ENCODE measurements at places on chromosomes 2 and 18.

- DNase-seq: no peak
Observed at GRCh38 chr2:70456585-70457495, 96.8 kb downstream of the TGFA start.

- no peak for DNase-seq
Observed at GRCh38 chr2:168577885-168578284, 121.8 kb downstream of the CERS6 start.

DNA sequence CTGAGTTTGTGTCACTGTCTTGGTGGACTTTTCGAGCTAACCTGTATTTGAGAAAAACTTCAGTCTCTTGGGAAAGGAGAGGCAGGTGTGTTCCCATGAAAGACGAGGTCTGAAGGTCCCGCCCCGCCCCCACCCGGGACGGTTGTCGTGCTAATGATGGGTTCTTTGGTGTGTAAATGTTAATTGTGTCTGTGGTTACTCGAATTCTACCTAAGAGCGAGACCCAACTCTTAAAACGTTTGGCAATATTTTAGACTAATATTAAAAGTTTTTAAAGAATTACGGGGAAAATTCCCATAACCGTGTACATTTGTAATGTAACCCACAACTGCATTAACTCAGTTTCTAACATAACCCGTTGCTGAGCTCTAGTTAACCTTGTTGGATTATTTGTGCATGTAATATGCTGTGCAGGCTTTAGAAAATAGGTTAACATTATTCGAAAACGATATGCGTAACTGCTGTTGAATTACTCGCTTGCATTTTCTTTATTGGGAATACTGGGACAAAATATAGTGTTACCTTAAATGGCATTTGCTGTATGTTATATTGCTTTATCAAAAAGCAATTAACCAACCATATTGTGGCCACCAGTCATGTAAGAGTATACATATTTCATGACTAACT is 833 bp downstream of the EPB41L5 start:
- DNase-seq: no peak

DNA sequence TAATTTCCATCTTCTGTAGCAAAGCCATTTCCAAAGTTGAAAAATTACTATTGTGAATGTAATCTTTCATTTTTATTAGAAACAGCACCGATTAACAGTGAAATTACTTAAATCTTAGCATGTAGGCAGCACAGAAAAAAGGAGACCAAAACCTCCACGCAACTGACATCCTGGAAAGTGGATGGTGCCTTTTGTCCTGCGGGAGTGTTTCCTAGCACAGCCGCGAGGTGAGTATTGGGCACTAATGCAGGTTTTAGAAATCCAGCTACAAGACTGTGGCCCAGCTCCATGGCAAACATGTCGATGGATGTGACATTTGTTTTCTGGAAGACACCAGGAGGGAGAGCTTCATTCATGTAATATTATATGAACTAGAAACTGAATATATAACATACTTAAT is 86.9 kb downstream of the MBP start:
- no peak for DNase-seq

GRCh38 chr2:187422282-187422681 is 25.8 kb downstream of the CALCRL start:
- DNase-seq: no peak

DNA sequence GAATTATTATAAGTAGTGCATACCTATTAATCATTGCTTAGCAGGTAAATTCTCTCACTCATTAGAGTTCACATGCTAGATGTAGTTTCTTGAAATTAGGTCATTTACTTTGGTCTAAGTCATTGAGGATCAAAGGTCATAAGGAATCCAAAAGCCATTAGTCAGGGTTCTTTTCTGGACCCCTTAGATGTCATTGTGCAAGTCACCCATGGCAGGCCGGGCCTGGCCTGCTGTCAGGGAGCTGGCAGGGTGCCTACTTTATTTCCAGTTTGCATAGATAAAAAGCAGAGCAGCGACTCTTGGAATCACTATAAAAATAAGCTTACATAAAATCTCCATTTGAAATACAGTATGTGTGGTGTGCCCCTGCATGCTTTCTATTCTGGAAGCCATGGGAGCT is 91.3 kb downstream of the MEIS1 start:
- DNase-seq: no peak

DNA sequence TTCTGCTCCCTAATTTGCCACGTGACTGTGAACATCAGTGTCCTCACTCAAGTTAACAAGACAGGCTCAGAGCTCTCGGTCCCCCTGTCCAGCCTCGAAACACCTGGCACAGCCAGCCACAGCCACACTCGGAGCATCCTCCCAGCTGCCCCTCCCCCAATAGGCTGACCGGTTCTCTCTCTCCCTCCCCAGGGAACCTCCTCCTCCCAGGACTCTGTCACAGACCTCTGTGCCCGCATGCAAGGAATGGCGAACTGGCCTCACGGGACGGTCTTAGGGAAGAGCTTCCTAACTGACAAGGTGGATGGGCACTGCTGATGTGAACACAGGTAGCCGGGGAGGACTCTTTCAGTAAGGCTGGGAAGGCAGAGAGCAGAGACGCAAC is 18.8 kb downstream of the CYP26B1 start:
- DNase-seq: no peak

DNA sequence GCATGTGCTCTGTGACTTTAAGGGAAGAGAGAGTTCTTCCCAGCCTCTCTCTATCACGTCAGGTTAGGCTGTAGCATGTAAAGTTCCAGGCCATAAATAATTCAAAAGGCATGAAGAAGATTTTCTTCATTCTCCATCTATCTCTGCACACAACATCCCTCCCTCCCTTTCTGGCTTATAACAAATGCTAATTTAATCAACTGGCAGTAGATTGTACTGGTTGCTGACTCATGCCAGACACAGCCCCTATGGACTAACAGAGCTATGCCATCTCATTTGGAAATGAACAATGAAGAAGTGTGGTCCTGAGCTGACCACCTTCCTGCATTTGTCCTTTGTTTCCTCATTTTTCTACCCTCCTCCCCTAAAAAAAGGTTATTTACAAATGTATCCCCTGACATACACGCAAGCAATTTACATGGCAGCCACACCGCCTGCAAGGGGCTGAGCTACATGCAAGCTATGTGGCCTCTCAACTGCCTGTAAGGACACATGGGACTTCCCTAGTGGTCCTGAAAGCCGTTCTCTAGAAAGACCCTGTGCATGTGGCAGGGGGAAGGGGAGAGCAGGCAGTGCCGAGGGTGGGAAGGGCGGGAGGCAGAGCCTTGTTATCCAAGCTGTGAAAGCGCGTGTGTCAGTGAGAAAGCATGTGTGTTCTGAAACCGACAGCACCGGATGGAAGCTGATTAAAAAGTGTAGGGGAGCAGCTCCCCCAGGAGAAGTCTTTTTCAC is 90.9 kb upstream of the KLF7 start:
- no peak for DNase-seq

DNA sequence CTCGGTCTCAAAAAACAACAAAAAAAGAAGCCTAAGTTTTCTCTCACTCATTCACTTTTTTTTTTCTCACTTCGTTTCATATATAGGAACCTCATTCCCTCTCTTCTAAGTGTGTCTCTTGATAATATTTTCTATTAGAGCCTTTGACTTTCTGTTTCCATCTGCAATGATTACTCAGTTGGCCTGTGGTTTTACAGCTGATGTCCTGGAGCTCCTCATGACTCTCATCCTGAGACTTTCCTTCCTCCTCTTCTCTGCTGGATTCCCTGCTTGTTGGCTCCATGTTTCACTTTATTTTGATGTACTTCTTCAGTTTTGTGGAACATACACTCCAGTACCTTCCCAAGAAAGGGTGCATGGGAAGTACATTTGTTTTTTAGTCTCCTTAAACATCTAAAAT is 154.2 kb upstream of the GATA6 start:
- no peak for DNase-seq

- DNase-seq: no peak
Observed at GRCh38 chr2:98390571-98391476, 44.6 kb downstream of the CNGA3 start.

DNA sequence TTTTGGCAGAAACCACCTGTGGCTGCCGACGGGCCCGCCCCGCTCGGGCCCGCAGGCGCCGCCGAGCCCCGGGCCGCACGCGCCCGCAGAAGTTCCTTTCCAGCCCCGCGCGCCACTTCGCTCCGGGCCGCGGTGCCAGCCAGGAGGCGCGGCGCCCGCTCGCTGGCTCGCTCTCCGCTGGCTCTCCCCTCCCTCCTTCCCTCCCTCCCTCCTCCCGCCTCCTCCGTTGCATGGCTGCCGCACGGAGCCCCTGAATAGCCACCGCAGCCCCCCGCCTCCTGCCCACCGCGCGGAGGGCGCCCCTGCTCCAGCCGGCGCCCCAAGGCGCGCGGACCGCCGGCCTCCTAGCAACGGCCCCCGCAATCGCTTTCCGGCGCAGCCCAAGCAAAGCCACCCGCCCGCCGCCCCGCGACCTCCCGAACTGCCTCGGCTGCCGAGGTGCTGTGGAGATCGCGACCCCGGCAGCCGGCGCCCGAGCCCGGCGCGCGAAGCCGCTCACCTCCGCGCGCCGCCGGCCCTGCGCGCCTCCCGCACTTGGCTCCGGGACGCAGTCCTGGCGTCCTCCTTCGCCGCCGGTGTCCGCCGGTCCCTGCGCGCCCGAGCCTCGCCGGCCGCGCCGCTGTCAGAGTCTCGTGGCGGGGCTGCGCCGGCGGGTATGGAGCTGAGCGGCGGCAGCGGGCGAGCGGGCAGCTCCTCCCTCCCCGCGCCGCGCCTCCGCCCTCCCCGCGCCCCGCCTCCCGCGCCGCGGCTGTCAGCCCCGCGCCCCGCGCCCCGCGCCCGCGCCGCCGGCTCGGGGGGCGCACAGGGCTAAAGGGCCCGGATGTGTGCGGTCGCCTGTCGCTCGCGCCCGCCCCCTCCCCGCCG is at the start of gene ZBTB7C:
ZBTB7C (minus strand) TSS at position 657 of the 864 bp plus-strand sequence.
- DNase-seq: no peak

DNA sequence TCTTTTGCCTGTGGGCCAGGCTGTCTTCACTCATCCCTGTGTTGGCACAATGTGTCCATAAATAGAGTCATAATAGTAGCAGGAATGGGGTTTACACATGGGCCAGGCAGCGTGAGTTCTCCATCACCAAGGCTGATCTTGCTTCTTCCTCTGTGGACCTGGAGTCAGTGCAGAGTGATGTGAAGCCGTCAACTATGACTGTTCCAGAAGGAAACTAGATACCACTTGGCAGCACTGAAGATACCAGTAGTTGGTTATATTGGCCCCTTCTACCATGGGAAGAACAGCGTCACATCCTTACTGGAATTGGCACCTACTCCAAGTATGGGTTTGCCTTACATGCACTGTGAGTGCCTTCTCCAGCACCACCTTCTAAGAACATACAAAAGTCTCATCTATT is 30.2 kb downstream of the COPS8 start:
- DNase-seq: no peak

DNA sequence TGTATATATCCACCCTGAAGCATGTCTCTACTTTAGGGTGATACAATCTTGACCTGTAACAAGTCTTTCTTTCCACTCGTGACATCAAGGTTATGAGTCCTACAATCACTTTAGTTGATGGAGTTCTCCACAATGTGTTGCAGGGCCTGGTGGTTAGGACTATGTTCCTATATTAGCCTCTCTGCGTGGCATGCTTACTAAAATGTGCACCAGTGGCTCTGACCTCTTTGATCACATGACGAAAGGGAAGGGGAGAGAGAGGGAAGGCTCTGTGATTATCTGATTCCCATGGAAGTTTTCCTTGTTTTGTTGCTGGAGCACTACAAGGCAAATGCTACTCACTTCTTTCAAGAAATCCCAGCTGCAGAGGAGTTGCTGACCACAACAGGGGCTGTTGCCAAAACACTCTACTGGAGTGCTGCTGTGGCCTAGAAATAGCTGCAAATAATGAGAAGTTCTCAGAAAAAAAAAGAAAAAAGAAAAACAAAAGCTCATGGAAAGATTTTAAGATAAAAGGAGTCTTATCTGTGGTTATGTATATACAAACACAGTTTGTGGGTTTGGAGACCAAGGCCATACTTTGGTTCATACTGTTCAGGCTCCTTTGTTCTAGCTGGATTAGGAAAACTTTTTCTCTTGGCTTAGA is 272.8 kb upstream of the MMADHC start:
- DNase-seq: no peak

DNA sequence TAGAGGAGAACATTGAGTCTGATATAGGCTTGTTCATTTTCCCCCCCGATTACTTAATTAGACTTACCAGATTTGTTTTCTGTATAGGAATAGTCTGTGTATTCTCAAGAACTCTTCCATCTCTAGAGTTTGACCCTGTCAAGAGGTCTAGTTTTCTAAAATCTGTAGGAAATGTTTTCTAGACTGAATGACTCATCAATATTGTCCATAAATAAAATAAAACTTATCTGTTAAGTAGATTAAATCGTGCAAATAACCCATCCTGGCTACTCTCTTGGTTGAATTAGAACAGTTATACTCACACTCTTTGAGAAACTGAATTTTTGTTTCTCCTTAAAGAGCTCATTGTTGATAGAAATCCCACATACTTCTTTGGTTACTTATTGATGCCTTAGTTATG is 299.2 kb upstream of the CWC22 start:
- DNase-seq: no peak

- no peak for DNase-seq
Observed at GRCh38 chr18:3067165-3067661, 54.3 kb upstream of the LPIN2 start.

DNA sequence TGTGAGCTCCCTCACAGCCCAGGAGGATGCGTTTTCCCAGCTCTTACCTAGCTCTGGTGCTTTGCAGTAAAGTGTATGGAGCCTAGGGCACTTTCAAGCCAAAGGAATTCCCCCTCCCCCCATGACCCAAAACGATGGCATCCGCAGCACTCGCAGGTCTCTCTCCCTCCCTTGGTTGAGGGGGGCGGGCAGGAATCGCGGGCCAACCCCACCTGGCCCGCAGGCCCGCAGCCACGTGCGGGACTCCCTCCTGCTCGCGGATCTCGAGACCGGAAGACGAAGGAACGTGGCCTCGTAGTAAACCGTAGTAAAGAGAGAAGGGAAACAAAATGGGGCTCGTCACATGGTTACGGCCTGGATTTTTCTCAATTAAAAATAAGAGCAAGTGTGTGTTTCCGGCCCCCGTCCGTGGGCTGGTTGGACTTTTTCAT is 8.5 kb downstream of the IRS1 start:
- peak; percentile 50 for DNase-seq

DNA sequence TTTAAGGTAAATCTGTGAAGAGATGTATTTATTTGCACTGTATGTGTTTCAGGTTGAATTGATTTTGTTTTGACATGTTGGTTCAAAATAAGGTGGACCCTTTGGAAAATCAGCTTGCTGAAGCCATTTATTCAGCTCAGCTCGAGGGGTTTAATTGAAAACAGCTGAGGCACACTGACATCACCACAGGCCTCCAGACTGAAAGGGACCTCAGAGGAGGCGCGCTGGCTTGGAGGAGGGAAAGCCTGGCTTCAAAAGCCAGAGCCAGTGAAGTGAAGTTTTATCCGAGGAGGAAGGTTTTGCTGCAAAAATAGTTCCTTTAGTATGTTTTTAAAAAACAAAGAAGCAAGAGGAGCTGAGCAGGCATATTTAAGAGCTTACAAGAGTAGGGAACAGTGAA is 26.9 kb upstream of the DNMT3A start:
- no peak for DNase-seq

DNA sequence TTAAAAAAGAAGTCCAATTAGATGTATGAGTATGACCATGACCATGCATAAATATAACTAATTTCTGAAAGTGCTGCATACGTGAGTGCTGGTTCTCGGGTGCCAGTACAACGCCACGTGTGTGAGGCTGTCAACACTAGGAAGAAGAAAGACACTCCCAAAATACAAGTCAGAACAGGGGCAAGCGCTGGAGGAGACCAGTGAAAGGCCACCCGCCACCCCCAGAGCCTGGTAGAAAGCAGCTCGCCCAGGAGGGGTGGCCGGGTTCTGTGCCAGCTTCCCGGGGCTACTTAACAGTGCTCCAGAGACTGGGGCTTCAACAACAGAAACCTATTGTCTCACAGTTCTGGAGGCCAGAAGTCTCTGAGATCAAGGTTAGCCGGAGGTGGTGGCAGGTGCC is 147.6 kb downstream of the RTP5 start:
- DNase-seq: no peak

GRCh38 chr2:132642415-132642814 is 27.6 kb downstream of the LYPD1 start:
- DNase-seq: no peak

Data from NCI-H2107 (cell line).